ENCODE measurements at places on chromosomes 1 and 21. TPM values are rescaled to one million over a fixed set of nuclear protein-coding genes. Genes with fewer than 3 reads are reported as not detected.

Gene MFN2
- total RNA-seq = 41.7 TPM

Gene FHAD1
- not detected for total RNA-seq

DNA sequence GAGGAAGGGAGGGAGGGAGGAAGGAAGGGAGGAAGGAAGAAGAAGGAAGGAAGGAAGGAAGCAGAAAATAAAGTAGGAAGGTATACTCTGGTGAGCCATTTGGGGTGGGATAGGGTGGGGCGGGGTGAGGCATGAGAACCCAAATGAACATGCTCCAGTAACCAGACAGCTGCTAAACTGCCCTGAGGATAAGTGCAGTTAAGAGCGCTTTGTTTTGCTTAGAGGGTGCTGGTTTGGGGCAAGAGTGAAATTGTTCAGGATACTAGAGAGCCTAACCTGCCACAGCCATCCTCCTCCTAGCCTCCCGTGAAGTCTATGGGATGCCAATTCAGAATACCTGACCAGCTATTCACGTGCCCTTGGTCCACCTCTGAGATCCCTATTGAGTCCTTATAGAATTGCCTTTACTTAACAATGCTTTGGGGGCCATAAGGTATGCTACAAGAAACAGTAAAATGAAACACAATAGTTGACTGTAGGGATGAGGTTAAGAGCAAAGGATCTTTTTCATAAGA, 59.0 kb upstream of the ATF3 start:
- H3K27me3 ChIP-seq = peaks cover 18% of the 10 kb centered on the region
- H3K4me1 ChIP-seq = no peaks in the 10 kb centered on the region
- DNase-seq = no peak
- no peaks in the 10 kb centered on the region for H3K36me3 ChIP-seq

GRCh38 chr1:239805851-239806772, 285.6 kb upstream of the FMN2 start:
- no peaks in the 10 kb centered on the region for H3K27me3 ChIP-seq
- no peaks in the 10 kb centered on the region for H3K4me1 ChIP-seq
- DNase-seq = no peak
- H3K36me3 ChIP-seq = no peaks in the 10 kb centered on the region
- no peak overlapping the region for H3K27ac ChIP-seq

DNA sequence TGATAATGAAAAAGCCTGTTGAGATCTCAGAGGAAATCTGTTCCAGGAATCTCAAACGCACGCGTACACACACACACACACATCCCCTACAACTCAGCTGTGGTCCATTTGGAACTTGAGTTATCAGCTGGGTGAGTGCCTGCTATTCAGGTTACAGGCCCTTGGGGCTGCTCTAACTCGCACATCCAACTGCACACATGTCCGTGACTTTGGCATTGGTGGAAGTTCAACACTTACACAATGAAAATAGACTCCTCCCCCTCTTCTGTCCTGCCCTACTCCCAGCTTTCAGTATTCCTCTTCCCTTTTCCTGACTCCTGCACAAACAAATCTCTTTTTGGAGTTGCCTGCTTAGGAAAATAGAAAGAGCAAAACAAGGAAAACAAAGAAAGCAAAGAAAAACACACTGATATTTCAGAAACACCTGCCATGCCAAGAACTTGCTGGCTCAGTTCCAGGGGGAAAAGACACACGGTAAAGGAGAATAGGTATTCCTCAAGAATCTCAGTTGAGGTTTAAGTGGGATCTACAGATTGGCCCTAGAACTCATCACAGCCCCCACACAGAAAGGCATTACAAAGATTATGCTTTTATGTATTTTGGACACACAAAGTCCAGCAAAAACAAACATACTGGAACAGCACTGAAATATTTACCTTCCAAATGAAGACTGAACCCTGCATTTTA, 140.9 kb downstream of the TGFBR3 start:
- no peaks in the 10 kb centered on the region for H3K36me3 ChIP-seq
- H3K4me3 ChIP-seq = no peak overlapping the region
- H3K27me3 ChIP-seq = no peaks in the 10 kb centered on the region

DNA sequence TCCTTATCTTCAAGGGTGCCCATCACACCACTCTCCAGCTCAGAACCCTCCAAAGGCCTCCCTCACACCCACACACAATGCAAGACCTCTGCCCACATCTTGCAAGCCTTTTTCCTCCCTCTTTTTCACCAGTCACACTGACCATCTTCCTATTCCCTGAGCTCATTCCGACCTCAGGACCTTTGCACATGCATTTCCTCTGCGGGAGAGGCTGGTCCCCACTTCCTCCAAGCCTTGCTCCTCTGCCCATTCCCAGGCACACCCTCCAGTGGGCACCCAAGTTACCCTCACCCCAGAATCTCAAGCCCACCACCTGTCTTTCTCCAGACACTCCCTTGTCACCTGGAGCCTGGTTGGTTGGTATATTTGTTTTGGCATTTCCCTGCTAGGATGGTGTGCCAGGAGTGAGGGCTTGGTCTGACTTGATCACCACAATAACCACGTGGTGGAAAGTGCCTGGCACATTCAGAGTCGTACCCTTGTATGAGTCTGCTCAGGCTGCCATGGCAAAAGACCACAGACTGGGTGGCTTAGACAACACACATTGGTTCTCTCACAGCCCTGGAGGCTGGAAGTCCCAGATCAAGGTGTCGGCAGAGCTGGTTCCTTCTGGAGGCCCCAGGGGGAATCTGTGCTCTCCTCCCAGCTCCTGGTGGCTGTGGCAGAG, 13.2 kb downstream of the MX2 start:
- H3K27me3 ChIP-seq = no peaks in the 10 kb centered on the region
- no peaks in the 10 kb centered on the region for H3K36me3 ChIP-seq
- no peak overlapping the region for H3K27ac ChIP-seq
- DNase-seq = no peak
- H3K4me3 ChIP-seq = no peak overlapping the region

GRCh38 chr1:116854716-116855115, 55.0 kb upstream of the PTGFRN start:
- H3K4me3 ChIP-seq = no peak overlapping the region
- no peak overlapping the region for H3K27ac ChIP-seq
- H3K27me3 ChIP-seq = no peaks in the 10 kb centered on the region
- no peak for DNase-seq
- no peaks in the 10 kb centered on the region for H3K36me3 ChIP-seq

GRCh38 chr1:12182410-12182984, 15.7 kb downstream of the TNFRSF1B start:
- no peaks in the 10 kb centered on the region for H3K27me3 ChIP-seq
- H3K36me3 ChIP-seq = no peaks in the 10 kb centered on the region
- no peak overlapping the region for H3K27ac ChIP-seq
- H3K4me1 ChIP-seq = peaks cover 41% of the 10 kb centered on the region
- no peak overlapping the region for H3K4me3 ChIP-seq

- DNase-seq = no peak
- H3K27ac ChIP-seq = no peak overlapping the region
- H3K4me3 ChIP-seq = no peak overlapping the region
These were observed 164.8 kb upstream of the JUN start for GRCh38 chr1:58948671-58949070.

GRCh38 chr1:239960366-239960765, 131.3 kb upstream of the FMN2 start:
- no peaks in the 10 kb centered on the region for H3K36me3 ChIP-seq
- no peak overlapping the region for H3K4me3 ChIP-seq
- no peak overlapping the region for H3K27ac ChIP-seq
- DNase-seq = no peak

GRCh38 chr1:38418195-38419030, 371.8 kb upstream of the POU3F1 start:
- H3K27ac ChIP-seq = no peak overlapping the region
- no peaks in the 10 kb centered on the region for H3K4me1 ChIP-seq
- DNase-seq = no peak
- H3K36me3 ChIP-seq = no peaks in the 10 kb centered on the region
- H3K27me3 ChIP-seq = no peaks in the 10 kb centered on the region
- H3K4me3 ChIP-seq = no peak overlapping the region

DNA sequence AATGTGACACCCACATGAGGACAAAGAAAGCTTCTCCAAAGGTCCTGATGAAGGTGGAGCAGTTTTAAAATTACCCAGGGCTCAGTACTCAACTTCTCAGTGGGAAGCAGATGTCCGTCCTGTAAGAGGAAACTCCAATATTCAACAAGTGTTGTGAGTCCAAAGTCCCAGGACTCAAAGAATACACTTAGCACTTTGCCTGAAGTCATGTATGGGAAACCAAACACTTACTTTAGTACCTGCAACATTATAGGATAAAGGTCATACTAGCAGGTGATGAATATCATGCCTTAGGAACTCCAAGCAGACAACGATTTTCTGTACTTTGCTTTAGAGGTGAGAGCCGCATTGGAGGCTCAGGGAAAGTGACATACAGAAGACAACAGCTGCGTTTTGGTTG, 37.2 kb upstream of the ST6GALNAC3 start:
- no peaks in the 10 kb centered on the region for H3K27me3 ChIP-seq
